ENCODE measurements at places on chromosomes 2 and 18. TPM values are rescaled to one million over a fixed set of nuclear protein-coding genes. Genes with fewer than 3 reads are reported as not detected.

Gene ASPRV1
- polyA plus RNA-seq, result 0.20 TPM

DNA sequence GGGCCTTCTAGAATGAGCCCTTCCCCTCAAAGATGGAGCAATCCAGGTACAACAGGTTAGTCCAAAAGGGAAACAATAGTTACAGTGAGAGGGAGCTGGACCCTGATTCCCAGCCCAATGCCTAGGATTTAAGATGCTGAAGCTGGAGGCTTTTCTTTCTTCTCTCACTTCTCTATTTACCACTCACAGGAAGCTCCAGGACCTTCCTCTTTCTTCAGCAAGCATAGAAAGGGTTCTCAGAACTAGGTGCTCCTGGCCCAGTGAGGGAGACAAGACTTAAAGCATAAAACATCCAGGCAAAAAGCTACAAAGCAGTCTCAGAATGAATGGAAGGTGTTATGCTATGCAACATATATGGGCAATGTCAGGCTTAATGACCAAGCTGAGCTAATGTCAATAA lies 279.0 kb downstream of the SRBD1 start:
- no peak for DNase-seq

- DNase-seq, result no peak
These were observed 58.1 kb upstream of the OTX1 start for GRCh38 chr2:62992561-62992960.

- DNase-seq, result no peak
These were observed 12.0 kb upstream of the SP9 start for GRCh38 chr2:174322746-174323145.

DNA sequence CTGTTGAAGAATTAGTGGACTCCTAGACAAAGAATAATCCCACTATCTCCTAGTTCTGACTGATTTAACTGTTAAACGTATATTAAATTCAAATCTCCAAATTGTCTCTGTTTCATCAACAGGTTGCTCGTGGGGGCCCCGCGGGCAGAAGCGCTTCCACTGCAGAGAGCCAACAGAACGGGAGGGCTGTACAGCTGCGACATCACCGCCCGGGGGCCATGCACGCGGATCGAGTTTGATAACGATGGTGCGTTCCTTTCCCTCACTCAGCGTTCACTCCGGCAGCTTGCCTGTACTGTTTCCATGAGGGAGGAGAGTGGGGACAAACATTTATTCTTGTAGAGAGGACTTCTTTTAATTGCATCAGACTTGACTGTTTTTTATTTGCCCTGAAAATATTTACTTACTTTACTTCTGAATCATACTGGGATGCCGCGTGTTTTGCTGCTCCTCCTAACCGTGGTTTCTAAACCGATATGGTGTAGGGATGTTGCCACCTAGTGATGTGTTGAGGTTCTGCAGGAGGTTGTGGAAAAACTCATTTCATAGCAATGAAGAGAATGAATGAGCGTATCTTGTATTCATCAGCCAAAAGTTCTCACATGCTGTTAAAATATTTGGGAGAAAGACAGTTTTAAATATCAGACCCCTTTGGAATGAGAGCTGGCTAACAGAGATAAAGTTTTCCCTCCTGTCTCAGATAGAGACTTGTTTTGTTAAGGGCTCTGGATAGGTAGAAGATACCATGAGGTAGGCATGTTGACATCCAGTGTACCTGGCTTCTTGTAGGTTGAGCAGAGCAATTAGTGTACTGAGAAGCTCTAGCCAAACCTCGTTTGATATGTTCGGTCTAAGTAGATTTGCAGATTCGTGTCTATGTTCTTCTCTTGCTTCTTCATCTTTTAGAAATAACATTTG lies 38.3 kb downstream of the ITGA6 start:
- peak; percentile 73 for DNase-seq

Gene KCNG3
- not detected for polyA plus RNA-seq

- no peak for DNase-seq
These were observed 48.1 kb downstream of the SEMA4F start for GRCh38 chr2:74702001-74702715.

DNA sequence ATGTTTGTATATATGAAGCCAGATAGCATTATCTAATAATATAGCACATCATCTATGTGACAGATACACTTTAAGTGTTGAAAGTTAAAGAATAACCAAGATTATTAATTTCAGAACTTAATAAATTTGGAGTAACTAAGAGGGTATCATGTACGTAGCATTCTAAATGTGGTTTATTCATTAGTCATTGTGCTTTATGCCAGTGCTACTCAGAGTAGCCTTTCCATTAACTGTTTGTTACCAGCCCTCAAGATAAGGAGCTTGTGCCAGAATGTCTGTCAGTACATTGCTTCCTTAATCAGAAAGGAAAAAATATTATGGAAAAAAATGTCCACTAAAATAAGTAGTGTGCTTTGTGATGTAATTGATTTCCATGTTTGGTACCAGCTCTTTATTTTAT lies 94.9 kb upstream of the TWSG1 start:
- no peak for DNase-seq

DNA sequence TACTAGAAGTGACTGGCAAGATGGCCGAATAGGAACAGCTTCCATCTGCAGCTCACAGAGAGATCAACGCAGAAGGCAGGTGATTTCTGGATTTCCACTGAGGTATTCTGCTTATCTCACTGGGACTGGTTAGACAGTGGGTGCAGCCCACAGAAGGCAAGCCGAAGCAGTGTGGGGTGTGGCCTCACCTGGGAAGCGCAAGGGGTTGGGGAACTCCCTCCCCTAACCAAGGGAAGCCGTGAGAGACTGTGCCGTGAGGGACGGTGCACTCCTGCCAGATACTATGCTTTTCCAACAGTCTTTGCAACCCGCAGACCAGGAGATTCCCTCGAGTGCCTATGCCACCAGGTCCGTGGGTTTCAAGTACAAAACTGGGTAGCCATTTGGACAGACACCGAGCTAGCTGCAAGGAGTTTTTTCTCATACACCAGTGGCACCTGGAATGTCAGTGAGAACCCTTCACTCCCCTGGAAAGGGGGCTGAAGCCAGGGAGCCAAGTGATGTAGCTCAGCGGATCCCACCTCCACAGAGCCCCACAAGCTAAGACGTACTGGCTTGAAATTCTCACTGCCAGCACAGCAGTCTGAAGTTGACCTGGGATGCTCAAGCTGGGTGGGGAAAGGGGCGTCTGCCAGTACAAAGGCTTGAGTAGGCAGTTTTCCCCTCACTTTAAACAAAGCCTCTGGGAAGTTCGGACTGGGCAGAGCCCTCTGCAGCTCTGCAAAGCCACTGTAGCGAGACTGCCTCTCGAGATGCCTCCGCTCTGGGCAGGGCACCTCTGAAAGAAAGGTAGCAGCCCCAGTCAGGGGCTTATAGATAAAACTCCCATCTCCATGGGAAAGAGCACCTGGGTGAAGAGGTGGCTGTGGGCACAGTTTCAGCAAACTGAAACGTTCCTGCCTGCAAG lies 40.1 kb downstream of the PLEK start:
- no peak for DNase-seq

DNA sequence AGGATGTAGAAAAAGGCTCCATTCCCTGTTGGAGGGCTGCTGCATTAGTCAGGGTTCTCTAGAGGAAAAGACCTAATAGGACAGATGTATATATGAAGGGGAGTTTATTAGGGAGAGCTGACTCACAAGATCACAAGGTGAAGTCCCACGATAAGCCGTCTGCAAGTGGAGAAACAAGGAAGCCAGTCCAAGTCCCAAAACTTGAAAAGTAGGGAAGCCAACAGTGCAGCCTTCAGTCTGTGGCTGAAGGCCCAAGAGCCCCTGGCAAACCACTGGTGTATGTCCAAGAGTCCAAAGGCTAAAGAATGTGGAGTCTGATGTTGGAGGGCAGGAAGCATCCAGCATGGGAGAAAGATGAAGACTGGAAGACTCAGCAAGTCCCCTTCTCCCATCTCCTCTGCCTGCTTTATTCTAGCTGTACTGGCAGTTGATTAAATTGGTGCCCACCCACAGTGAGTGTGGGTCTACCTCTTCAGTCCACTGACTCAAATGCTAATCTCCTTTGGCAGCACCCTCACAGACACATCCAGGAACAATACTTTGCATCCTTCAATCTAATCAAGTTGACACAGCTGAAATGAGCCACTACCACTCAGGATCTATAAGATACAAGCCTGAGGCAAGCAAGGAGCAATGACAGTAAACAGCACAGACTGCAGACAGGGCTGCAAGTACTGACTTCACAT lies 30.0 kb upstream of the ATG16L1 start:
- no peak for DNase-seq

- DNase-seq, result no peak
These were observed 1.0 kb downstream of the SPHKAP start for GRCh38 chr2:228180181-228181097.

Gene TMEM214
- polyA plus RNA-seq, result 53.8 TPM

Gene DNAH7
- 0.06 TPM for polyA plus RNA-seq

GRCh38 chr2:179467111-179467510 lies 202.5 kb upstream of the SESTD1 start:
- DNase-seq, result no peak

DNA sequence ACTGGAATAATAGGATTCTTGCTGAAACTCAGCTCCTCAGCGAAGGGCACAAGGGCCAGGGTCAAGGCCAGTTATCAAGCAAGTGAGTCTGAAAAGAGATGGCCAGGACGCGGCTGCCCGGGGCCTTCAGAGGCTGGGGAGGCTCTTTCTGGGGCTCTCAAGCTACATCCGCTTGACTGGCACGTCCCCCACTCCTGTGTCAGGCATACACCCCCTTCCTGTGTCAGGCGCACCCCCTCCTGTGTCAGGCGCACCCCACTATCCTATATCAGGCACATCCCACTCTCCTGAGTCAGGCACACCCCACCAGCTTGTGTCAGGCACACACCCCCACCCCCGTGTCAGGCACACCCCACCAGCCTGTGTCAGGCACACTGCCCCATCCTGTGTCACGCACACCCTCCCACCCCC lies 91.8 kb downstream of the TPO start:
- DNase-seq, result no peak

GRCh38 chr2:42954227-42954962 lies 162.0 kb upstream of the HAAO start:
- DNase-seq, result no peak

DNA sequence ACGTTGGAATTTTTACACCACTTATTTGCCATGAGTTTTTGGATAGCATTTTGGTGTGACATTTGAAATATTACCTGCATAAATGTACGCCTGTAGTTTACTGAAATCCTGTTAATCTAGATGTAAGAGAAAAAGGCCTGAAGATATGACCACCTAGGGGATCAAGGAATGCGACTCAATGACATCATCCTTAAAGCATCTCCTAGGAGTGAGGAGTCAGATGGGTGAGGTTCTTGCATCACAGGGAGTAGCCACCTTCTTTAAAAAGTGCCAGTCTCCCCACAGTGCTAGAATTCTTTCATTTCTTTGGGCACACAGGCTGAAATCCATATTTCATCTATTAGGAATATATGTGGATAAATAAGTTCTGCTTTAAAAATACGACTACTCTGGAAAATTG lies 34.5 kb downstream of the ADCYAP1 start:
- peak; percentile 61 for DNase-seq
